Right renal cortex interstitium (tissue), 3 donors: ENCODE measurements at places on chromosomes 2 and 18. TPM values are rescaled to one million over a fixed set of nuclear protein-coding genes. Genes with fewer than 3 reads are reported as not detected.

The UNC50 gene
- 74.4 TPM for polyA plus RNA-seq

DNA sequence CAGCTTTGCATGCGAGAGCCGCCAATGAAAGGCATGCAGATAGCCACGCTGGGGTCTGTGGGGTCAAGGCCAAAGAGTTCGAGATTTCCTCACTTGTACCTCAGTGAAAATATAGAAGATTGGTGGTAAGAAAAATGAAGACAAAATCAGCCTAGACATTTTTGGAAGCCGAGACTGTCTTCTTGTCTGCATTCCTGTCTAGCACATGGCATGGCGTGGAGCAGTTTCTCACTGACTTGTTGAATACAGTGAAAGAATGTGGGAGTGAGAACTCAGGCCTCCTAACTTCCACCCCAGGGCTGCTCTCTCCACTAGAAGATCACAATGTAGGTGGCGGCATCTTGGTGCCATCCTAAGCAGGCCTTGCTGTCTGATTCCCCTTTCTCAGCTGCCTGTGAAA lies 740.8 kb upstream of the HS6ST1 start:
- DNase-seq, result no peak

DNA sequence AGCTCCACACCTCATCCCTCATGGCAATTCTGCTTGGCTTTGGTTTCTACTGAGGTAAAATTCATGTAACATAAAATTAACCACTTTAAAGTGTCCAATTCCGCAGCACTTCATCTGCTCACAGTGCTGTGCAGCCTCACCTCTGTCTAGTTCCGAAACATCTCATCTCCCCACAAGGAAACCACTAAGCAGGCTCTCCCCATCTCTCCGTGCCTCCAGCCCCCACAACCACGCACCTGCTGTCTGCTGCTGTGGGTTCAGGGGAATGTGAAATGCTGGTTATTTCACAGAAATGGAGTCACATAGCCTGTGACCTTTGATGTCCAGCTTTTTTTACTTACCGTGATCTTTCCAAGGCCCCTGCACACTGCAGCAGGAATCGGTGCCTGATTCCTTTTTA lies 7.7 kb upstream of the GPC1 start:
- DNase-seq, result no peak

GRCh38 chr2:239240414-239240881 lies 160.4 kb downstream of the HDAC4 start:
- no peak for DNase-seq

GRCh38 chr2:54384301-54385203 lies 71.6 kb upstream of the SPTBN1 start:
- no peak for DNase-seq

GRCh38 chr2:16658076-16658739 lies 7.4 kb downstream of the CYRIA start:
- DNase-seq, result no peak

DNA sequence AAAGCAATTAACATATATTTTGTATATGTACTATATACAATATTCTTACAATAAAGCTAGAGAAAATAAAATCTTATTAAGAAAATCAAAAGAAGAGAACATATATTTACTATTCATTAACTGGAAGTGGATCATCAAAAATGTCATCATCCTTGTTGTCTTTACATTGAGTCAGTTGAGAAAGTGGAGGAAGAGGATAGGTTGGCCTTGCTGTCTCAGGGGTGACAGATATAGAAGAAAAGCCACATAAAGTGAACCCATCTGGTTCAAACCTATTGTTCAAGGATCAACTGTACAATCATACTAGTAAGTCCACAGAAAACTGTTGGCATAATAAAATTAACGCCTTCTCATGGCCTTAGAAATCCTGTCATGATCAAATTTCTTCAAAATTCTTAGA lies 26.6 kb downstream of the SESTD1 start:
- DNase-seq, result no peak

- no peak for DNase-seq
Measured at GRCh38 chr18:35777039-35777438, 195.4 kb upstream of the RMP24 start.

DNA sequence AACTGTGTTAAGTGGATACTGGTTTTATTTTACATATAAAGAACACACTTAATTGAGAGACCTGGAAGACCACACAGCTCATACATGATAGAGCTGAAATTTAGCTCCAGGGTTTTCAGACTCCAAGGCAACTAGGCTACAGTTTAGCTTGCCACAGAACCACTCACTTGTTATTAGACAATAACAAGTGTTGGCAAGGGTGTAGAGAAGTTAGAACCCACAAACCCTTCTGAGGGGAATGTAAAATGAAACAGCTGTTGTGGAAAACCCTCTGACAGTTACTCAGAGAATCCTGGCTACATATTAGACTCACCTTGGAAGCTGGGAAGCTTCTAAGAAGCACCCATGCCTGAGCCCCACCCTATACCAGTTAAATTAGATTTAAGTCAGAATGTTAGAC lies 75.3 kb downstream of the MAP3K20 start:
- DNase-seq, result no peak
